ENCODE measurements at places on chromosomes 11 and 22.

GRCh38 chr22:49229483-49230193, 598.0 kb downstream of the BRD1 start:
- no peaks in the 10 kb centered on the region for H3K36me3 ChIP-seq
- H3K27me3 ChIP-seq = no peaks in the 10 kb centered on the region
- H3K27ac ChIP-seq = no peak overlapping the region
- no peak for DNase-seq
- no peaks in the 10 kb centered on the region for H3K4me1 ChIP-seq
- no peak overlapping the region for H3K4me3 ChIP-seq

DNA sequence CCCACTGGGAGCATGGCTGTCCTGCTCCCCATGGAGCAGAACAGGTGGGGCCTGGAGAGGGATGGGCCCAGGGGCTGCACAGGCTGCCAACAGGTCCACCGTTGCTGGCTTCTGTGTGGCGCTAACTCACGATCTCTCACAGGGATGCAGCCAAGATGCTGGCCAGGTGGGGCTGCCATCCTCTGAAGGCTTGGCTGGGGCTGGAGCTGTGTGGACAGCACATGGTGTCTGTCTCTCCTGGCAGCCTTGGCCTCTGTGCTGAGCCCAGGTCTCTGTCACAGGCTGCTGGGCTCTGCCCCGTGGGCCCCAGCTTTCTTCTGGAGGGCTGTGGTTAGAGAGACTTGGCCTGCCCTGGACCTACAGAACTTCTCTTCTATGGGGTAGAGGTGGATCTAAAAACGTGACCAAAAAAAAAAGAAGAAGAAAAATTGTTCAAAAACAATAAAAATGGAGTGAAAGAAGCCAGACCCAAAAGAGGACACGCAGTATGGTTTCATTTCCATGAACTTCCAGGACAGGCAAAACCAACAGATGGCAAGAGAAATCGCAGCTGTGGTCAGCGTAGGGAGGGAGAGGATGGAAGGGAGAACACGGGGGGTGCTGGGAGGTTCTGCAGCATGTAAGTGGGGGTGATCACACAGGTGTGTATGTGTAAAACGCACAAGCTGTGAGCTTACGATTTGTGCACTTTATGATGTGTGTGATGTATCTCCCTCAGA, 12.2 kb downstream of the PARVG start:
- peak overlapping the region; percentile 30 for H3K4me3 ChIP-seq
- DNase-seq = no peak
- peak overlapping the region; percentile 32 for H3K27ac ChIP-seq
- peaks cover 34% of the 10 kb centered on the region for H3K4me1 ChIP-seq
- H3K27me3 ChIP-seq = no peaks in the 10 kb centered on the region

- H3K27me3 ChIP-seq = peaks cover 4% of the 10 kb centered on the region
- H3K4me3 ChIP-seq = no peak overlapping the region
- H3K36me3 ChIP-seq = no peaks in the 10 kb centered on the region
- H3K27ac ChIP-seq = no peak overlapping the region
Measured at GRCh38 chr22:31142285-31142684, 2.0 kb upstream of the PLA2G3 start.

DNA sequence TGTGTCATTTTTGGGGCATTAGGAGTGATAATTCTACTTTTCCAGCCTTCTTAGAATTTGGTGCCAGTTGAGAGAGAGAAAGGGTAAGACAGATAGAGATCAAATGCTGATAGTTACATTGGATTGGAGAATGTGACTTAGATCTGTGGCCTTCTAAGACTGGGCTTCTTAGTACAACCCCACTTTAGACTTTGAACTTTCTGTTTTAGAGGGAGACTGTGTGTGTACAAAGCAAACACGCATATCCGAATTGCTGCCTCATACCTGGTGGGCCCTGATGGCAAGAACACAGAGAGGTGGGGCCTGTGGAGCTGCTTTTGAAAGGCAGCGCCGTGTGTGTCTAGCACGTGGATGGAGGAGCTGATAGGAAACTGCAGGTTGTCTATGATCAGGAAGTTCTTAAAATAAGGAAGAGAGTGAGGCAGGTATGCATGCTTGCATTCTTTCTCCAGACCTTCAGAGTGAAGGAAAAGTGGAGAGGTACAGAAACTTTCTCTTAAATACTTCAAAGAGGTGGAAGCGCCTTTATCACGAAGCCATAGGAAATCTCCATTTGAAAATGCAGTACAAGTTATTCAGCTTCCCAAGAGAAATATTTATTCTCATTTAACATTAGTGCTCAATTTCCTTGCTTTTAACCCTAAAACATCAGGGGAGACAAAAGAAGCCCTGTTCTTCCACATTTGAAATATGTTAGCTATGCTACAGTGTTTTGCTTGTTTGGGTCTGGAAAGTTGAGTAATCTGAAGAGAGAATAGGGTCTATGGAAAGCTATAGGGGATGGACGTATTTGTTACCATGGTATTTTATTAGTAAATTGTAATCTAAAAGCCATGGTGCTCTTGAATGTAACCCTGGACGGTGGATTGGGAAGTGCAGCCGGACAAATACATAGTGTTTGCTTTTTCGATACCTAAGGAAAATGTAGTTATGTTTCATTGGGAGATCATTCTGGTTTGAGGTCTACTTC, 13.7 kb downstream of the PDHX start:
- no peak for DNase-seq
- H3K4me3 ChIP-seq = no peak overlapping the region
- H3K4me1 ChIP-seq = peaks cover 7% of the 10 kb centered on the region
- no peaks in the 10 kb centered on the region for H3K27me3 ChIP-seq
- no peak overlapping the region for H3K27ac ChIP-seq
- H3K36me3 ChIP-seq = peaks cover 8% of the 10 kb centered on the region

DNA sequence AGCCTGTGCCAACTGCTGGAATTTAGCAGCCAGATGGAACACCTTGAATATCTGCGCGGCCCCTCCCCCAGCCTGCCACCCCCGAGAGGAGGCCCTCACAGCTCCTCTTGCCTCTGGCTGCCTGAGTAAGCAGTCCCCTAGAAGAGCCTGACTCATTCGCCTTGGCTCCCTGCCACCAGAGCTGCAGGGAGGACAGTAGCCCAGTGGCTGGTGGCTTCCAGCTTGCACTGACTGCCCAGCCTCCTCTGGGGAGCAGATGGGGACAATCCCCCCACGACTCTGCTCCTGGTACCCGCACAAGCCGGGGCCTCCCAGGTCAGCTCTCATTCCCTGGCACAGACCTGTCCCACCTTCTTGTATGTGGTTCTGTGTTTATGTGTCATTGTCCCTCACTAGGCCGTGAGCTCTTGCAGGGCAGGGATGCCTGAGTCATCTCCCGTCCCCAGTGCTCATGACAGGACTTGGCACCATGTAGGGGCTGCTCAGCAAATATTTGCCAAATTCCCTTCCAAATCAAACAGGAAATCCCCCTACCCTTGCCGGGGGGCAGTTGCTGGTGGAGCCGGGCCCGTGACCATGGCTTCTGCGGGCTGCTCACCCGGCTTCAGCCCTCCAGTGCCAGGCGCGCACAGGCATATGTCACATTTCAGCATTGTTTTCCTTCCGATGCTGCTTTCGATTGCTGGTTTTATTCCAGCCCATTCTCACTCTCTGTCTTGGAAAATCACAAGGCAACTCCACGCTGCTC, 43.6 kb downstream of the CACNG2 start:
- H3K27me3 ChIP-seq = peaks cover 9% of the 10 kb centered on the region
- H3K4me3 ChIP-seq = no peak overlapping the region

DNA sequence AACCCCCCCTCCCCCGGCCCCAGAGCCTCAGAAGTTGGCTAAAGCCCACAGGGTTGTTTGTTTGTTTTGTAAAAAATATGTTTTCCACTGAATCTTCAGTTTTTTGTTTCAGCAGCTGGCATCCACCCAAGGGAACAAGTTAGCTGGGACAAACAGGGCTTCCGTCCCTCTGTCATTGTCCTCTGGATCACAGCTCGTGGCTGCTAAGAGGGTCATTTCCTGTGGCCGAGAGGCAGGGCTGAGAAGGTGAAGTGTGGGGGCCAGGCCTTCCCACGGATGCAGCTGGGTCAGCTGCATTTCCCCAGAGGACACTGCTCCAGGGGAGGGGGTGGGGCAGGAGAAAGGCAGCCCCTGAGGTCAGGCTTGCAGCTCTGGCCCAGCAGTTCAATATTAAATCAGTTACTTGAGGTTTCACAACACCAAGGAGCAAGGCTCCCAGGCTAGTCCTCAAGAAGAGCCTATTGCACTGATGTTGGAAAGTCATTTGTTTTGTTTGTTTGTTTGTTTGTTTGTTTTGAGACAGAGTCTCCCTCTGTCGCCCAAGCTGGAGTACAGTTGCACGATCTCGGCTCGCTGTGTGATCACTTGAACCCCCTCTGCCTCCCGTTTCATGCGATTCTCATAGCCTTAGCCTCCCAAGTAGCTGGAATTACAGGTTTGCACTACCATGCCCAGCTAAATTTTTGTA, 34.4 kb upstream of the SMTN start:
- no peak overlapping the region for H3K4me3 ChIP-seq
- H3K27me3 ChIP-seq = no peaks in the 10 kb centered on the region
- H3K4me1 ChIP-seq = peaks cover 5% of the 10 kb centered on the region
- no peaks in the 10 kb centered on the region for H3K36me3 ChIP-seq
- no peak for DNase-seq
- no peak overlapping the region for H3K27ac ChIP-seq

GRCh38 chr22:42907404-42908373, 50.6 kb upstream of the ARFGAP3 start:
- no peak overlapping the region for H3K27ac ChIP-seq
- H3K27me3 ChIP-seq = no peaks in the 10 kb centered on the region
- H3K4me1 ChIP-seq = no peaks in the 10 kb centered on the region
- no peak overlapping the region for H3K4me3 ChIP-seq
- H3K36me3 ChIP-seq = no peaks in the 10 kb centered on the region

- no peak overlapping the region for H3K27ac ChIP-seq
- no peaks in the 10 kb centered on the region for H3K36me3 ChIP-seq
- no peak for DNase-seq
Measured at GRCh38 chr22:29458551-29458950, 20.2 kb downstream of the RFPL1 start.

DNA sequence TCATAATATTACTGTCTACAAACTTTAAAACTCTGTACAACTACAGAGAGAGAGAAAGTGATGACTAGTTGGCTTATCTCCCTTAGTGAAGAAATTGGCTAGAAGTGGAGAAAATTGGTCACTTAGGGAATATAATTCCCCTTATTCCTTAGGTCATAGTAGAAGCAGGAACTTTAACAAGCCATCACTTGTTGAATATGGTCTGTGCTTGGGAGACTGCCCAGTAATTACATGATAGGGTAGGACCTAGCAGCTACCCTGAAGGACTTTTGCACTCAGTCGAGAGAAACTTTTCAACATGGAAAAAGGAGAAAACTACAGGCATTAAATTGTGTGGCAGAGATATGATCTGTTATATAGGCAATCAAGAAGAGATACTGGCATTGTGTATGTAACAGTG, 576.5 kb upstream of the CCDC90B start:
- DNase-seq = no peak
- H3K4me1 ChIP-seq = no peaks in the 10 kb centered on the region
- no peak overlapping the region for H3K4me3 ChIP-seq
- H3K36me3 ChIP-seq = no peaks in the 10 kb centered on the region
- H3K27me3 ChIP-seq = no peaks in the 10 kb centered on the region

- no peaks in the 10 kb centered on the region for H3K4me1 ChIP-seq
- no peak overlapping the region for H3K27ac ChIP-seq
- H3K36me3 ChIP-seq = no peaks in the 10 kb centered on the region
Measured at GRCh38 chr11:4539603-4540219, 5.3 kb upstream of the OR52M1 start.

DNA sequence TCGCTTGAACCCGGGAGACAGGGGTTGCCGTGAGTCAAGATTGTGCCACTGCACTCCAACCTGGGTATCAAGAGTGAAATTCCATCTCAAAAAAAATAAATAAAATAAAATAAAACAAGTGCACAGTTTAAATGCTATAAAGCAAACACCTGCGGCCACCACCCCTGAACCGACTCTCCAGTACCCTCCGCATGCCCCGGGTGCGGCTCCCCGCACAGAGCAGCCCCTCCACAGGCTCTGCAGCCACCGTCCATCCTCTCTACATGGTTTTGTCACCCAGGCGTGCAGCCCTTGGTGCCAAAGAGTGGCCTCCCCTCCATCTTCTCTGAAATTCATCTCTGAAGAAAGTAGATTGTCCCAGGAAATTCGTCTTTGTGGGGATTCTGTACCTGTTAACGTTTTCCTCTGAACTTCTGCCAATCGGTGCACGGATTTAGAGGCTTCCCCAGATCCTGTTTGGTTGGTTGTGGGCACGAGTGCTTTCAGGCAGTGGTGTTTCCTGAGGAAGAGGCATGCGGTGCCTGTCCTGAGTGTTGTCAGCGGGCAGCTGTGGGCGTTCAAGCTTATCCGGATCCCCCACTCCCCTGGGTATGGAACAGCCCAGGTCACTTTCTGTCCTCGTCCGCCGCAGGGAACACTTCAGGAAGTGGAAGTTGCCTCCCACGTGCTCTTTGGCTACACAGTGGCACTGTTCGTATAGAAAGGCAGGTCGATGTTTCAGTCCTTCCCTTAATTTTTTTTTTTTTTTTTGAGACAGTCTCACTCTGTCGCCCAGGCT, 4.1 kb downstream of the MIOX start:
- H3K27me3 ChIP-seq = peaks cover 8% of the 10 kb centered on the region
- peak overlapping the region; percentile 49 for H3K27ac ChIP-seq
- no peak for DNase-seq
- no peaks in the 10 kb centered on the region for H3K36me3 ChIP-seq

DNA sequence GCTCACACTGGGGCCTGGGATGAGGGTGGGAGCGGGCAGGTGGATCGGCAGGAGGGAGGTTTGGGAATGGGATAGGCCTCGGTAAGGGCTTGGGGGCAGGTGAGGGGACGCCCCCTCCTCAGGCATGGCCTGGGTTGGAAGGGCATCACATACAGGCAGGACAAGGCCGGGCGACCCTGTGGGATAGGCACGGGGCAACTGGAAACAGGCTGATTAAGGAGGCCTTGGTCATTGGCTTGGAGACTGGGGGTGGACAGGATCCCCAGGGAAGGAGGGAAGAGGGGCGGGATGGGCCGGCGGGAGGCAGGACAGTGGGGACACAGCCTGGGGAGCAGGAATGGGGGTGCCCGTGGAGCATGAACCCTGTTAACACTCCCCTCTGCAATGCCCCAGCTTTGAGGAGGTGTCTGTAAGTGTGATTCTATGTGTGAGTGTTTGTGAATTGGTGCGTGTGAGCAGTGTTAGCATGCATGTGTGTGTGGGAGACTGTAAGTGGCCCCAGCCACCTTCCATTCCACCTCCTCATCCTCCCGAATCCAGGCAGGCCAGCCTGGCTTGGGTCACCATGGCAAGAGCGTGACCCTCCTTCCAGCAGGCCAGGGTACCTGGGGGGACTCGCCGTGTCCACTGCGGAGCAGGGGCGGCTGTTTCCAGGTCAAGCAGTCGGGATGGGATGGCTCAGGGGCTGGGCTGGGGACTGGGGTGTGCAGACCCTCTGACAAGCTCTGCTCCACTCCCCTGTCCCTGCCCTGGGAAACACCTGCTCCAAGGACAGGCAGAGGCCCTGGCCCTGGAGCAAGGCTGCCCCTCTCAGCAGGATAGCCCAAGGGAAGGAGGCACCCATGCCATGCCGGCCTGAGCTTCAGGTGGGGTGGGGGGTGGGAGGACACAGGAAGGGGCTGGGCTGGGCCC, 3.4 kb upstream of the PIM3 start:
- H3K27ac ChIP-seq = no peak overlapping the region
- peaks cover 6% of the 10 kb centered on the region for H3K36me3 ChIP-seq
- no peaks in the 10 kb centered on the region for H3K27me3 ChIP-seq
- H3K4me3 ChIP-seq = no peak overlapping the region
- no peak for DNase-seq

GRCh38 chr22:37020192-37020479, 594 bp downstream of the MPST start:
- no peak for DNase-seq
- no peaks in the 10 kb centered on the region for H3K27me3 ChIP-seq
- peaks cover 6% of the 10 kb centered on the region for H3K36me3 ChIP-seq
- peaks cover 16% of the 10 kb centered on the region for H3K4me1 ChIP-seq

GRCh38 chr22:20994128-20994901, 7.6 kb downstream of the THAP7 start:
- no peaks in the 10 kb centered on the region for H3K4me1 ChIP-seq
- H3K4me3 ChIP-seq = no peak overlapping the region
- peaks cover 15% of the 10 kb centered on the region for H3K36me3 ChIP-seq

Data from activated T-helper 1 cell treated with anti-CD3 and anti-CD28 coated beads, Interleukin-12 subunit alpha, Interleukin-12 subunit beta, Interleukin-2, Interleukin-4 antibody, amounts not matched to agents 30 ng/mL and 10 ng/mL and 1 ng/mL, durations not matched to agents 14 hours and 24 hours and 36 hours (primary cell).